Activated effector memory CD4-positive, alpha-beta T cell treated with Interleukin-2 at 50 U/mL for 16 hours (primary cell): ENCODE measurements at places on chromosomes 3 and 15.

DNA sequence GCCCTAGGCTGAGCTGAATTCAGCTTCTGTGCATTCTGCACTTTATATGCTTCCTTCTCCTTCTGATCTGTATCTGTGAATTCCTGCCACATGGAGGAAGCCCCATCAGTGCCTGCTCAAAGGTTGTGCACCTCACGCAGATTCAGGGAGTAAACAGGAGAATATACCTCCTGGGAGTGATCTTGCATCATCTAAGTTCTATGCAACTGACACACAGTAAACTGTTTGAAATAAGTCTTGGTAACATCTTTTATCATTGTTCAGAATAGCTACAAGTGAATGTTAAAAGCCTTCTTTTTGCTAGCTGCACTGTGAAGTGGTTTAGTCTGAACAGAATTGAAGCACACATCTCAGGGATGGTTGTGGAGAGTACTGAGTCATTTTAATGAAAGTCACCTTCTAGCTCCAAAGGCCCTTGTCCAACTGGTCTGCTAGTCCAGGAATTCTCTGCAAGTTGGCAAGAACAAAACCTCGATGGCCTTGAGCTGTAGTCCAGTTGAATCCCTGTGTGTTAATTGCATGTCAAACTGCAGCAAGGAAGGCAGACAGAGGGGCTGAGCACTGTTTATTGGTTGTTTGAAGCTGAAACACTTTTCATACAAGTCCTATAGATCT lies 215.0 kb downstream of the WNT5A start:
- no peak for DNase-seq

GRCh38 chr3:139260793-139261736 lies 82.8 kb upstream of the MRPS22 start:
- no peak for DNase-seq

- DNase-seq: no peak
Measured at GRCh38 chr3:97736928-97737327, 27.6 kb upstream of the ARL6 start.

DNA sequence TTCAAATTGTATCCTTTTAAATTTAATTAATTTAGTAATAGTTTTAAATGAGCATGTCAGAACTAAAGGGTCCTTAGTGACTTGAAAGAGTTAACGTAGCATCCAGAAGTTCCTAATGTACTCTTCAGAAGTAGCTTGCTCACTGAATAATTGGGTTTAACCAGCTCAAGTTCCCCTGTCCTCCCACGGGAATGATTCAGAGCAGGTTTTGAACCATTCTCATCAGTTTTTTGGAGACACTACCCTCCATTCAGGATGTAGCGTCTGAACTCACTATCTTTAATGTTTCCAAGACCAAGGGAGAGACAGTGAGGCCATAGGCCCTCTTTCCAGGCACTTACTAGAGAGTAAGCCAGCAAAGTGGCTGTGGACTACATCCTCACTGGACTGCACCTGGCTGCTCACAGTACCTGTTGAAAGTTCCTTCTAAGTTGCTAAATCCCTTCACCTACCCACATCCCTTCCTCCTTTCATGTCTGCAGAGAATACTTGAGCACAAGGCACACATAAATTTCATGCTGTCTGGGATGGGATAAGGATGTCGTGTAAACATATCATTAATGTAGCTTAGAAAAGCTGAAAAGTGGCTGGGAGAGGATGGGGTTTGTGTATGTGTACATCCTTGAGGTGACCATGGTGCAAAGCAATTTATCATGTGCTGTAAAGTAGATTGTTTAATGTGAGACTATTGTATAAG lies 146.3 kb downstream of the PLCL2 start:
- DNase-seq: no peak

- no peak for DNase-seq
Measured at GRCh38 chr3:51530485-51530884, 8.0 kb upstream of the RAD54L2 start.

- DNase-seq: no peak
Measured at GRCh38 chr3:149496891-149497290, 22.4 kb downstream of the TM4SF4 start.

GRCh38 chr3:117486719-117487716 lies 777.4 kb downstream of the TUSC7 start:
- DNase-seq: no peak
